ENCODE measurements at places on chromosomes 16 and 17. TPM values are rescaled to one million over a fixed set of nuclear protein-coding genes. Genes with fewer than 3 reads are reported as not detected.
A peak's percentile ranks its signal among the peaks of the same experiment; 100 is the strongest.

DNA sequence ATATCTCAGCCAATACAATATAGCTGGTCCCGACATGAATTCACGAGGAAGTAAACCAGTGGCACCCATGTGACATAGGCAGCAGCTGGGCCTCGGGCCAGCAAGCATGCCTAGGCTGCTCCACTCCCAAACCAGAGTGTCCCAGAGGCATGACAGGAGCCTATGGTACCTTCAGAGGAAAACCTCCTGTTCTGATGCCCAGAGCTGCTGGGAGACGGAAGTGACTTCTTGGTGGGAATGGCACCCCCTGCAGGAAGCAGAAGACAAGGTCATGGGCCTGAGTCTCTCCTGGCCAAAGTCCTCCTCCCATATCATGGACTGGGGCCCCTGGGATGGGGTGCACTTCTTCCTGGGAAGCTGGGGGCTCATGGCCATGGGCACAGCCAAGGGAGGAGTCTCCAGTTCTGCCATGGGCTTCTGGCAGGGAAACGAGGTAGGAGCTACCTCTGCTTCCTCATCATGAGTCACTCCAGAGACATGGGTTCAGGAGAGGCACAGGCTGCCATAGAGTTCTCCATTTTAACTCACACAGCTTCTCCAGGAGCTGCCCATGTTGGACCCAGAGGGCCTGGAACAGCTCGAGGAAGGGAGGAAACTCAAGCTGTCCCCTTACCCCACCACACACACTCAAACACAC, 13.4 kb downstream of the FBF1 start:
- no peak for DNase-seq
- H3K4me1 ChIP-seq: no peaks in the 10 kb centered on the region
- H3K4me3 ChIP-seq: no peak overlapping the region
- no peaks in the 10 kb centered on the region for H3K36me3 ChIP-seq
- H3K27me3 ChIP-seq: no peaks in the 10 kb centered on the region
- no peak overlapping the region for H3K27ac ChIP-seq

Gene OR3A3
- total RNA-seq: not detected

- peak; percentile 85 for DNase-seq
- H3K4me1 ChIP-seq: peaks cover 7% of the 10 kb centered on the region
- H3K4me3 ChIP-seq: no peak overlapping the region
- no peaks in the 10 kb centered on the region for H3K36me3 ChIP-seq
Observed at GRCh38 chr17:39623356-39623950, 3.3 kb upstream of the PPP1R1B start.

DNA sequence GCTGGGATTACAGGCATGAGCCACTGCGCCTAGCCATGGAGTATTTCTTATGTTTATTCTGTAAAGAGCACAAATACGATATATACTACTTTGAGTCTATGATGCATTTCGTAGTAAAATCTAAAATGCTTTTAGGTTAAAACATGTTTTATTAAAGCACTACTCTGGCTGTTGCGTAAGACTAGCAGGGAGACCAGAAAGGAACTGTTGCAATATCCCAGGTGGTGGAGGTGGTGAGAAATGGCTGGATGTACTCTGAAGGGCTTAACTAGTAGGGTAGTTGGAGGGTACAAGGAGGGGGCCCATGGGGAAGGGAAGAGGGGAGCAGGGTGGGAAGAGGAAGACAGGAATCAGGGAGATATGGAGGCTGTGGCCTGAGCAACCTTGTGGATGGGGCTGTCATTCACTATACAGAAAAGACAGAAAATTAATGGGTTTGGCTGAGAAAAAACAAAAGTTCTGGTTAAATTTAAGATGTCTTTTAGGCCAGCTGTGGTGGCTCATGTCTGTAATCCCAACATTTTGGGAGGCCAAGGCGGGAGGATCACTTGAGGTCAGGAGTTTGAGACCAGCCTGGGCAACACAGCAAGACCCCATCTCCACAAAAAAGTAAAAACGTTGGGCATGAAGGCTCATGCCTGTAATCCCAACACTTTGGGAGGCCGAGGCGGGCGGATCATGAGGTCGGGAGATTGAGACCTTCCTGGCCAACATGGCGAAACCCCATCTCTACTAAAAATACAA, 35.8 kb downstream of the ST3GAL2 start:
- H3K27ac ChIP-seq: no peak overlapping the region
- H3K27me3 ChIP-seq: no peaks in the 10 kb centered on the region
- H3K4me1 ChIP-seq: no peaks in the 10 kb centered on the region
- H3K36me3 ChIP-seq: peaks cover 8% of the 10 kb centered on the region
- no peak overlapping the region for H3K4me3 ChIP-seq

DNA sequence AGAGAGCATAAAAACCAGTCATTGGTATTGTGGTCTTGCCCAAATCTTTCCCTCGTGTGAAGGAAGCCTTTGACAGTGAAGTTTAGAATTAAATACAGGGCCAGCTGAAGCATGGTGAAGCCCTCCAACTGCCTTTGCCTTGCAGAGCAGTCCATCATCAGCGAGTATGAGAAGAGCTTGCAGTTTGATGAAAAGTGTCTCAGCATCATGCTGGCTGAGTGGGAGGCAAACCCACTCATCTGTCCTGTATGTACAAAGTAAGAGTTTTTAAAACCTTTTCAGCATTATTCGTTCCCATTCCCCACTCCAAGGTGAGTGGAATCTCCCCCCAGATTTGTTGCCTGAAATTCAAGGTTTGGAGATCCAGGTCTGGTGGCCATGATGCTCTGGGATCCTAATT, 5.8 kb downstream of the RPAIN start:
- no peak overlapping the region for H3K4me3 ChIP-seq
- DNase-seq: no peak
- peaks cover 42% of the 10 kb centered on the region for H3K36me3 ChIP-seq
- H3K27me3 ChIP-seq: no peaks in the 10 kb centered on the region
- H3K4me1 ChIP-seq: peaks cover 11% of the 10 kb centered on the region

- no peak overlapping the region for H3K4me3 ChIP-seq
- no peak overlapping the region for H3K27ac ChIP-seq
- H3K4me1 ChIP-seq: no peaks in the 10 kb centered on the region
- peaks cover 36% of the 10 kb centered on the region for H3K36me3 ChIP-seq
Observed at GRCh38 chr17:69525920-69526841, 111.7 kb downstream of the MAP2K6 start.

DNA sequence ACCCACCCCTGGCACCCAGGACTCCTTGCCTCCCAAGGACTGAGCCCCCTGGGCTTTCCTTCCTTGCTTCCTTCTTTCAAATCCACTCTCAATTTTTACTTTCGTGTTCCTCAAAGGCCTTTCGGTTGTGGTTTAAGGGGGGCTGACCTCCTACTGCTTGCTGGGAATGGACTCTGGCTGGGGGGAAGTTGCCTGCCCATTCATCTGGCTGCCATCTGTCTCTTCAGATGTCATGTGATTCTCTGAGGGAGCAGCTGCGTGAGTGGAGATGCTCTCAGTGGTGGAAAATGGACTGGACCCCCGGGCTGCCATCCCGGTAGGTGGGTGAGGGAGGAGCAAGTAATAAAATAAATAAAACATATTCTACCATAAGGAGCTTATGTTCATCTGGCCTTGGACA, 93.8 kb upstream of the RPRML start:
- H3K4me3 ChIP-seq: no peak overlapping the region
- no peak for DNase-seq
- H3K27me3 ChIP-seq: no peaks in the 10 kb centered on the region
- H3K36me3 ChIP-seq: no peaks in the 10 kb centered on the region
- H3K4me1 ChIP-seq: peaks cover 1% of the 10 kb centered on the region
- no peak overlapping the region for H3K27ac ChIP-seq

Gene CLEC18A
- total RNA-seq: 4.1 TPM

Gene P2RX1
- 0.60 TPM for total RNA-seq

DNA sequence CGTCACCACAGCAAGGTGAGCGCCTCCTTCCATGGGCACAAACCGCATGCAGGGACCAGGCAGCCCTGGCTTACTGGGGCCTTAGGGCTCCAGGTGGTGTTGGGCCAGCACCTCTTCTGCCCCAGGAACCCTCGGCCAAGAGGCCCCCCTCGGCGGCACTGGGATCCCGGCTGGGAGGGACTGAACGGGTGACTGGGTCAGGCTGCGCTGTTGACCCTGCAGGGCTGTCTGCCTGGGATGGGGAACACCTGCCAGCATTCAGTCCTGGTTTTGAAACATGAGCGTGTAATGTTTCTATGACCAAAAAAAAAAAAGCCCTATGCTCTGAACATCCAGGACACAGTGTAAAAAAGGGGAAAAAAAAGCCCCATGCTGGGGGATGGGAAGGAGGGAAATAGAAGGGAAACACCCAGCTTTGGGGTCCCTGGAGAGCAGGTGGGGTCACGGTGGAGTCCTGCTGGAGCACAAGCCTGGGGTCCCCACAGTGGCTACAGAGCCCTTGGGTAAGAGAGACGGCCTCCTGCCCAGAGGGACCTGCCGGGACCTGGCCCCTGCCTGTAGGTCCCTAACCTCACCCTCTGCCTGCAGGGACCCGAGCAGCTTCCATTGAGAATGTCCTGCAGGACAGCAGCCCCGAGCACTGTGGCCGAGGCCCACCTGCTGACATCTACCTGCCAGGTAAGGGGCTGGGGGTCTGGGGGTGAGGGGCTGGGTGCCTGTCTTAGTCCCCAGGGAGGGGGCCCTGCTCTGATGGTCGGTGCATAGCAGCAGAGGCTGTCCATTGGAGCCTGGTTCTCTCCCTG, 9.9 kb upstream of the NUDT16L1 start:
- H3K36me3 ChIP-seq: peaks cover 4% of the 10 kb centered on the region
- H3K27me3 ChIP-seq: no peaks in the 10 kb centered on the region
- DNase-seq: no peak
- no peak overlapping the region for H3K27ac ChIP-seq
- no peak overlapping the region for H3K4me3 ChIP-seq

- no peak for DNase-seq
- peaks cover 71% of the 10 kb centered on the region for H3K27me3 ChIP-seq
- H3K4me3 ChIP-seq: no peak overlapping the region
- no peak overlapping the region for H3K27ac ChIP-seq
- no peaks in the 10 kb centered on the region for H3K36me3 ChIP-seq
- H3K4me1 ChIP-seq: no peaks in the 10 kb centered on the region
Observed at GRCh38 chr16:57883953-57884654, 81.8 kb upstream of the KIFC3 start.

DNA sequence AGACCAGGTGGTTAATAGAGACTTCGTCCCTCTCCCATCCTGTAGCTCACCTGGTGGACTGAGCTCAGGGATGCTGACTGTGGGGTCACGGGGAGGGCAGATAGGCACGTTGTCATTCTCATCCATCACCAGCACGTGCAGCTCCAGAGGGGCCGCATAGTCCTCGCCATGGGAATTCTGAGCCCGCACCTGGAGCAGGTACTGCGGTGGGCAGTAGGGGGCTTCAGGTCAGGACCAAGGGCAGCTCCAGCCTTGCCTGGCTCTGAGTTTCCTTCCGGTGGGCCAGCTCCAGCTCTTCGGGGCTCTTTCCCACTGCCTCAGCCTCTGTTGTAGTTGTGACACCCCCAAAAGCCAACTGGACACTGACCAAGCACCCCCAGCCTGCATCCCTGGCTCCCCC, 5.6 kb downstream of the CDH16 start:
- no peak overlapping the region for H3K4me3 ChIP-seq
- no peaks in the 10 kb centered on the region for H3K4me1 ChIP-seq
- H3K36me3 ChIP-seq: no peaks in the 10 kb centered on the region

- H3K4me1 ChIP-seq: no peaks in the 10 kb centered on the region
- H3K36me3 ChIP-seq: peaks cover 2% of the 10 kb centered on the region
- no peak overlapping the region for H3K4me3 ChIP-seq
- H3K27ac ChIP-seq: no peak overlapping the region
Observed at GRCh38 chr16:96935-97381, 18.9 kb downstream of the MPG start.

DNA sequence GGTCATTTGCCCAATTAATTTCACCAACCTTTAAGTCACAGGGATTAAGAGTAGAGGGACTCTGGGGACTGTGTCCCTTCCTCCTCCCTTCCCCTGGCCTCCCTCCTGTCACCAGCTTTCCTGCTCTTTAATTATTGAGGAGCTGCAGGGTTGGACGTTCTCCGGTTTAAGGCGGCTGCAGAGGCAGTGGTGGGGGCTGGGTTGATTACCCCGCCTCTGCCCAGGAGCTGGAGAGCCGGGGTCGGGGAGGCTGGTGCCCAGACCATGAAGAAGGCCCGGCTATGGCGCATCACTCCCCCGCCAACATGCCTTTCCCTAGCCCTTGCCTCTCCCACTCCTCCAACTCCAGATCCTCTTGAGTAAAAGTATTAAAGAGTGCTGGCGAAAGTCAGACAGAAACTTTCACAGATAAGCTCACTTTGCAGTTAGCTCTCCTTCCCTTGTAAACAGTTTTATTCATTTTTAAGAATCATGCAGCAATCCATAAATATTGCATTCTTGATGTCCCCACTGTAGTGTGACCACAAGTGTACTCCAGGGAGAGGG, 1.1 kb upstream of the FOXJ1 start:
- DNase-seq: no peak
- H3K27ac ChIP-seq: no peak overlapping the region
- H3K4me3 ChIP-seq: peak overlapping the region; percentile 73
- peaks cover 7% of the 10 kb centered on the region for H3K27me3 ChIP-seq

- no peak for DNase-seq
- H3K36me3 ChIP-seq: peaks cover 18% of the 10 kb centered on the region
- no peaks in the 10 kb centered on the region for H3K27me3 ChIP-seq
- H3K4me1 ChIP-seq: peaks cover 4% of the 10 kb centered on the region
- H3K27ac ChIP-seq: no peak overlapping the region
Observed at GRCh38 chr16:46911038-46911437, 26.9 kb downstream of the GPT2 start.

- no peak for DNase-seq
- H3K36me3 ChIP-seq: no peaks in the 10 kb centered on the region
- H3K4me3 ChIP-seq: no peak overlapping the region
- peaks cover 6% of the 10 kb centered on the region for H3K27me3 ChIP-seq
- no peak overlapping the region for H3K27ac ChIP-seq
Observed at GRCh38 chr16:82203198-82203597, 33.2 kb upstream of the MPHOSPH6 start.

GRCh38 chr17:41322094-41322902, 6.8 kb upstream of the KRTAP17-1 start:
- no peak for DNase-seq
- H3K36me3 ChIP-seq: no peaks in the 10 kb centered on the region
- no peak overlapping the region for H3K4me3 ChIP-seq
- H3K27ac ChIP-seq: no peak overlapping the region

DNA sequence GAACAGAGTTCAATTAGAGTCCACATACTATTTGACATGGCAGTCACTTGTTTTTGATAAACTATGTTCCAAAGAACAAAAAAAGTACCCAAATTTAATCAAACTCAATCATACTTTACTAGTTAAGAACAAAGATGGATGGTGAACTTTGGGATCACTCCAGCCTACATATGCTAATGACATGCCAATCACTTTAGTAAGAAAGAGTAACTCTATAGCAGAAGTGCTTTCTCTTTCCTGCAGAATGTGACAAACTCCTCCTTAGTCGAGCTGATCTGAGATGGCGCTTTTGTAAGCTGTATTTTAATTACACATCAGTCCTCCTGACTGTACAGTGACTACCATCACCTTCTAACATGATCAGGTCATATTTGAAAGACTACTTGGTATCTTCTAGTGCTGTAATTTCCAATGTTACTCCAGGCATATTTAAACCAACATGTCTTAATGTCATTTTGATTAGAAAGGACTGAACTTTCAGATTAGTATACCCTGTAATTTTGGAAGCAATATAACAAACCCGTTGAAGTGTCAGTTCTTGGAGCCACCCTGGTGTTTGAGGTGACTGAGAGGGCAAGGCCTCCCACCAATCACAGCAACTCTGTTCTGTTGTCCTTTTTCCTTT, 4.1 kb downstream of the NETO2 start:
- H3K27me3 ChIP-seq: peaks cover 2% of the 10 kb centered on the region
- H3K4me3 ChIP-seq: no peak overlapping the region
- DNase-seq: no peak
- no peak overlapping the region for H3K27ac ChIP-seq

Gene PHF23
- 66.9 TPM for total RNA-seq

GRCh38 chr17:10920558-10921108, 82.7 kb upstream of the PIRT start:
- H3K4me1 ChIP-seq: peaks cover 5% of the 10 kb centered on the region
- H3K27ac ChIP-seq: no peak overlapping the region
- no peak for DNase-seq
- H3K4me3 ChIP-seq: no peak overlapping the region

Measured in progenitor cell of endocrine pancreas (in vitro differentiated cells).